ENCODE measurements at places on chromosomes 7 and 10. TPM values are rescaled to one million over a fixed set of nuclear protein-coding genes. Genes with fewer than 3 reads are reported as not detected.

Gene NUTM2B
- polyA plus RNA-seq, result 0.52 TPM

Gene TDRD1
- polyA plus RNA-seq, result not detected

DNA sequence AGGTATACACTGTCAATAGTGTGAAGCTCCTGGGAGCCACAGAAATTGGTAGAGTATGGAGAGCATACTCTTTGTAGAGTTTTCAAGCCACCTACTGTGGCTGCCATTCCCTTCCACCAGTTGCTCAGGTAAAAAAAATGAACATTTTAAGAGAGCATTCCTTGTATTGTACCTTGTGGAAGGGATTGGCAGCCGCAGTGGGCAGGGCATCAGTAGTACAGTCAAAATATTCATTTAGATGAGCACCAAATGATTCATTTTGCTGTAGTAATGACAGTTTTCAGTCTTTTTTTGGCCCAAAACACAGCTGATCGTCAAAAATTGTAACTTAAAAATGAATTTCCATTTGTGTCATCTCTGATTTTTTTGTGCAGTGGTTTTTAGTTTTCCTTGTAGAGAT lies 304.9 kb downstream of the ATRNL1 start:
- DNase-seq, result no peak

GRCh38 chr10:1203216-1203615 lies 147.0 kb downstream of the WDR37 start:
- DNase-seq, result no peak

DNA sequence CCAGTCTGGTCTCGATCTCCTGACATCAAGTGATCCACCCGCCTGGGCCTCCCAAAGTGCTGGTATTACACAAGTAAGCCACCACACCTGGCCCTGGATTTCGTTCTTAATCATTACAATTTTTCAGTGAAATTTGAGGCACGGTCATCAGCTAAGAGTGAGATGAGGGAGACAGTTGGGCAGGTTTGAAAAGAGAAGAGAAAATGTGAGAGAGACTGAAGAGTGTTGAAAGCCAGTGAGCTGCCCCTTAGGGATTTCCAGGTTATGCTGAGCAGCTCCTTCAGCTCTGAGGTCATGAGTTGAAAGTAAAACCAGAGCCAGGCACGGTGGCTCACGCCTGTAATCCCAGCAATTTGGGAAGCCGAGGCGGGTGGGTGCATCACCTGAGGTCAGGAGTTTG lies 5.9 kb upstream of the UPF2 start:
- no peak for DNase-seq

- no peak for DNase-seq
Measured at GRCh38 chr10:75137533-75138438, 26.3 kb downstream of the SAMD8 start.

DNA sequence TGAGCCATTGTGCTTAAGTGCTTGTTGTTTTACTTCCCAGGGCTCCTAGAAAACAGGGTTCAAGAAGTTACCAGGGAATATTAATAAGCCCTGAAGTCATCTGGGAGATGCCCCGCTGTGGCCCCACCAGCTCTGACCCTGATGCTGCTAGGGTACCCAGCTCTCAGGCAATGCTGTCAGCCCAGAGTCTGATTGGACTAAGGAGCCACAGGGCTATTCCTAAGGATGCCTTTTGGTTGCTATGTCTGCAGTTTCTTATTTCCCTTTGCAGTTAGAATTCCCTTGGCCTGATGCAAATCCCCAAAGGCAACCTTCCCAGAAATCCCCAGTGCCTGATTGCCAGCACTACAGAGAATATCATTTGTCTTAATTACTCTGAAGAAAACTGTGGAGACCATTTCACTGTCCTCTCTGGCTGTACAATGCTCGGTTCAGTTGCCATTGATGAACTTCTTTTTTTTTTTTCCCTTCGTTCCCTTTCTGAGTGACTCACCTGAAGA lies 236.7 kb upstream of the KMT2E start:
- no peak for DNase-seq

GRCh38 chr10:116633216-116633600 lies 12.5 kb downstream of the PNLIPRP2 start:
- DNase-seq, result no peak

DNA sequence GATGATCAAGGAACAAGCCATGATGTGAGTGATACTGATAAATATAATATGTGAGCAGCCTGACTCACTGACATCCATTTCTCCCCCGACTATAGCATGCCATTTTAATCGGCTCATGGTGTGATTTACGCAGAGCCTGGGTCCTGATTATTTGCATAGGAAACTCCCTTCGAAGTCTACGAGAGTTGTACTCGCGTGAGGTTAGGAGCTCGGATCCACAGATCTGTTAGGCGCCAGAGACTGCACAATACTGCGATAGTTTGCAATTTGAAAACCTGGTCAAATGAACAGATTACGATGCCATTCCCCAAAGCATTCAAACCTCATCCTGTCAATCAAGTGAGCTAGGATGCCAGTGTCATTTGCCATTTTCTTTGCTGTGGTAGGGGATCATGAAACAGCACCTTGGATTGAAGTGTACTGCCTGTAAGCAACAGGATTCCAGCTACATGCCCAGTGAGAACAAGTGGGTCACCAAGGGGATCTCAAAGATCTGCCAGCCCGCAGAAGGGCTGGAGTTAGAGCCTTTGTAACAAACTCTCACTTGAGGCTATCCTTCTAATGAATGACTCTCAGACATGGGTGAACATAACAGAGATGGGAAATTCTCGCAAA lies 158.3 kb downstream of the FRMD4A start:
- DNase-seq, result no peak

- no peak for DNase-seq
Measured at GRCh38 chr7:83559887-83560286, 89.1 kb downstream of the SEMA3E start.

- DNase-seq, result no peak
Measured at GRCh38 chr10:49212076-49212475, 23.9 kb upstream of the TMEM273 start.
